ENCODE measurements at places on chromosomes 2 and 18. TPM values are rescaled to one million over a fixed set of nuclear protein-coding genes. Genes with fewer than 3 reads are reported as not detected.

ADD2 gene
- total RNA-seq = 9.5 TPM

C2orf66 gene
- not detected for total RNA-seq

CXCR4 gene
- total RNA-seq = 0.12 TPM

TMEM163 gene
- total RNA-seq = not detected

RGPD4 gene
- total RNA-seq = not detected

IRS1 gene
- 12.6 TPM for total RNA-seq

LRRC30 gene
- not detected for total RNA-seq

GKN1 gene
- not detected for total RNA-seq

GKN2 gene
- total RNA-seq = not detected

INPP5D gene
- not detected for total RNA-seq

SERPINB11 gene
- not detected for total RNA-seq

IL36RN gene
- not detected for total RNA-seq

PTPRN gene
- 1.1 TPM for total RNA-seq

REG1B gene
- not detected for total RNA-seq

FTCDNL1 gene
- 0.25 TPM for total RNA-seq

TUBA4B gene
- total RNA-seq = not detected

LBX2 gene
- total RNA-seq = 1.6 TPM

PROKR1 gene
- not detected for total RNA-seq

TTL gene
- total RNA-seq = 25.0 TPM

GALR1 gene
- not detected for total RNA-seq

GNLY gene
- not detected for total RNA-seq
